ENCODE measurements at places on chromosomes 13 and 19.

DNA sequence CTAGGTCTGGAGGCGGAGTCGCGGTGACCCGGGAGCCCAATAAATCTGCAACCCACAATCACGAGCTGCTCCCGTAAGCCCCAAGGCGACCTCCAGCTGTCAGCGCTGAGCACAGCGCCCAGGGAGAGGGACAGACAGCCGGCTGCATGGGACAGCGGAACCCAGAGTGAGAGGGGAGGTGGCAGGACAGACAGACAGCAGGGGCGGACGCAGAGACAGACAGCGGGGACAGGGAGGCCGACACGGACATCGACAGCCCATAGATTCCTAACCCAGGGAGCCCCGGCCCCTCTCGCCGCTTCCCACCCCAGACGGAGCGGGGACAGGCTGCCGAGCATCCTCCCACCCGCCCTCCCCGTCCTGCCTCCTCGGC, at the start of gene SLC5A5:
TSS of gene SLC5A5 (plus strand) at position 68 of the 373 bp plus-strand sequence. CDS start 375 bp downstream, outside the sequence.
- peak within 1 kb of the TSS; percentile 92 for H3K4me3 ChIP-seq
- H3K36me3 ChIP-seq: no peaks in the 10 kb centered on the region
- H3K27me3 ChIP-seq: no peaks in the 10 kb centered on the region
- H3K4me1 ChIP-seq: peaks cover 5% of the 10 kb centered on the region
- DNase-seq: no peak
- peak within 1 kb of the TSS; percentile 34 for H3K27ac ChIP-seq

DNA sequence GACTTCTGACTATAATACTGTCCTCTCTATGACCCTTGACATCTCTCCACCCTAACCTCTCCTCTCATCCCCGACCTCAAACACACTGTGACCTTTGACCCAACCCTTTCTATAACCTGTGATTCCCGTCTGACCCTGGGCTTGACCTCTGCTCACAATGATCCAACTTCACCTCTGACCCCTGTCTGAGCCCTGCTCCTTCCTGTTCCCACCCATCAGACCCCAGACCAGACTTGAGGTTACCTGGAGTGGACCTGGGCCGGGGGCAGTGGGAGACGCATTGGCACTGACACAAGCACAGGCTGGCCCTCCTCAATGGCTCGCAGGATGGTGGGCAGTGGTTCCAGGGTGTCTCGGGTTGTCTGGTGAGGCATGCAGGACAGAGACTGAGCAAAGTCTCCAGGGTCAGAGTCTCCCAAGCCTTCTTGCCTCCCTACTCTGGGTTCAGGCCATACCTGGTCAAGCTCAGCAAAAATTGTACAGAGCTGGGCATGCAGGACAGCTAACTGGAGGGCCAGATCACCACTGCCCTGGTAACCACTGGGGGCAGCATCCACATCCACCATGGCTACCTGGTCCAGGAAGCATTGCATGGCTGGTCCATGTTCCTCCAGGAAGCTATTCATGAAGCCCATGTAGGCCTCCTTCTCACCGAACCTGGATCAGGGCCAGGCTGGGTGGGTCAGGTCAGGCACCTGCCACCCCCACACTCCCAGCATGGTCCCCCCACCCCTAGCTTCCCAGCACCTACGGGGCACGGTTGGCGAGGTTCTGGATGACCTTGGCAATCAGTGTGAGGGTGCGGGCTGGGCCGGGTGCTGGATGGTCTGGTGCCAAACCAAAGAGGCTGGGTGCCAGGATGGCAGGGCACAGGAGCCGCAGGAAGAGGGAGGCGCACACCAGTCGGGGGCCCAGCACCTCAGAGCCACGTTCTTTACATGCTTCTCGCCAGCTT, 4.4 kb upstream of the WIZ start:
- no peak for DNase-seq

GRCh38 chr19:8251025-8251472, 41.9 kb downstream of the CERS4 start:
- no peak overlapping the region for H3K4me3 ChIP-seq
- H3K4me1 ChIP-seq: peaks cover 9% of the 10 kb centered on the region
- DNase-seq: no peak
- H3K27ac ChIP-seq: no peak overlapping the region

- no peak overlapping the region for H3K4me3 ChIP-seq
- no peak for DNase-seq
- H3K36me3 ChIP-seq: no peaks in the 10 kb centered on the region
- H3K4me1 ChIP-seq: no peaks in the 10 kb centered on the region
- H3K27ac ChIP-seq: no peak overlapping the region
- H3K27me3 ChIP-seq: no peaks in the 10 kb centered on the region
Observed at GRCh38 chr13:70668983-70669382, 560.7 kb upstream of the KLHL1 start.

GRCh38 chr19:39754971-39755370, 17.1 kb upstream of the CLC start:
- H3K4me1 ChIP-seq: no peaks in the 10 kb centered on the region
- peaks cover 29% of the 10 kb centered on the region for H3K27me3 ChIP-seq
- H3K36me3 ChIP-seq: peaks cover 2% of the 10 kb centered on the region
- no peak for DNase-seq

DNA sequence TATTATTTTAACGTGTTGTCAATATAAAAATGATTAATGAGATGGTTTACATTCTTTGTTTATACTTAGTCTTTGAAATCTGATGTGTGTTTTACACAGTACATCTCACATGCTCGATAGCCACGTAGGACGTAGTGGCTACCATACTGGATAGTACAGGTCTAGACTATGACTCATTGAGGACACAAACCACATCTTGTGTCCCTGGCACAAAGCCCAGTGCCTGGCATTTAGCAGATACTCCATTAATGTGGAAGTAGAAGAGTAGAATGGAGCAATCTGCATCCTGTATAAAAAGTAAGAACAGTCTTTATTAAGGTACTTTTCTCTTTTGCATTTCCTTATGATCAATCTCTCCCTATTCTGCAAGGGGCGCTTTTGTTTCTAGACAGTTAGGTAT, 49.0 kb upstream of the FRY start:
- H3K4me3 ChIP-seq: no peak overlapping the region
- H3K27ac ChIP-seq: no peak overlapping the region
- peaks cover 3% of the 10 kb centered on the region for H3K4me1 ChIP-seq

- peaks cover 8% of the 10 kb centered on the region for H3K36me3 ChIP-seq
- H3K27ac ChIP-seq: peak overlapping the region; percentile 16
- no peak for DNase-seq
- peaks cover 61% of the 10 kb centered on the region for H3K27me3 ChIP-seq
- peak overlapping the region; percentile 89 for H3K4me3 ChIP-seq
- H3K4me1 ChIP-seq: peaks cover 22% of the 10 kb centered on the region
Observed at GRCh38 chr13:20193907-20194631, 1.3 kb upstream of the GJB2 start.

- peak overlapping the region; percentile 82 for H3K4me3 ChIP-seq
- H3K27ac ChIP-seq: no peak overlapping the region
- H3K27me3 ChIP-seq: peaks cover 60% of the 10 kb centered on the region
- H3K36me3 ChIP-seq: peaks cover 15% of the 10 kb centered on the region
Observed at GRCh38 chr19:46404055-46404752, 9.2 kb downstream of the CCDC8 start.

Measured in T-helper 17 cell (primary cell).